ENCODE measurements at places on chromosomes 6 and 20. TPM values are rescaled to one million over a fixed set of nuclear protein-coding genes. Genes with fewer than 3 reads are reported as not detected.

MDFI gene
- polyA plus RNA-seq: 101 TPM

GRCh38 chr6:166446567-166447065 is 63.9 kb upstream of the MPC1 start:
- DNase-seq: no peak

EFCAB8 gene
- polyA plus RNA-seq: 0.11 TPM

DNA sequence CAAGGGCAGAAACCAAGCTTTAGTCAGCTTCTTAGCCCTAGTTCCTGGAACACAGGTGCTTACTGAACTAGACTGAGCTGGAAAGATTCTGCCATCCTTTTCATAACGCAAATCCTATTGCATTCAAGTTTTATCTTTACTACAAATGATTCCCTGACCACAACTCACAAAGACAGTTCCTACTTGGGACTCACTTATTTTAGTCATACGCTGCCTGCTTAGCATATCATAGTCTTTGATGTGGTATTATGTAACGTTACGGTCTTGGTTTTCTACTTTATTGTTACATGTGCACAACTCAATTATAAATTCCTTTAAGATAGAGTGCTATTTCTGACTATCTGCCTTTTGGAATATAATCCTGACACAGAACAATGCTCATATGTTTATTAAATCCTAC is 59.1 kb downstream of the BLOC1S5 start:
- no peak for DNase-seq

PBOV1 gene
- polyA plus RNA-seq: 0.17 TPM

PRL gene
- not detected for polyA plus RNA-seq

GRCh38 chr20:19453862-19454261 is 241.4 kb downstream of the SLC24A3 start:
- no peak for DNase-seq
